Anterior cingulate cortex (tissue), 58 donors: ENCODE measurements at places on chromosomes 1 and 21.

DNA sequence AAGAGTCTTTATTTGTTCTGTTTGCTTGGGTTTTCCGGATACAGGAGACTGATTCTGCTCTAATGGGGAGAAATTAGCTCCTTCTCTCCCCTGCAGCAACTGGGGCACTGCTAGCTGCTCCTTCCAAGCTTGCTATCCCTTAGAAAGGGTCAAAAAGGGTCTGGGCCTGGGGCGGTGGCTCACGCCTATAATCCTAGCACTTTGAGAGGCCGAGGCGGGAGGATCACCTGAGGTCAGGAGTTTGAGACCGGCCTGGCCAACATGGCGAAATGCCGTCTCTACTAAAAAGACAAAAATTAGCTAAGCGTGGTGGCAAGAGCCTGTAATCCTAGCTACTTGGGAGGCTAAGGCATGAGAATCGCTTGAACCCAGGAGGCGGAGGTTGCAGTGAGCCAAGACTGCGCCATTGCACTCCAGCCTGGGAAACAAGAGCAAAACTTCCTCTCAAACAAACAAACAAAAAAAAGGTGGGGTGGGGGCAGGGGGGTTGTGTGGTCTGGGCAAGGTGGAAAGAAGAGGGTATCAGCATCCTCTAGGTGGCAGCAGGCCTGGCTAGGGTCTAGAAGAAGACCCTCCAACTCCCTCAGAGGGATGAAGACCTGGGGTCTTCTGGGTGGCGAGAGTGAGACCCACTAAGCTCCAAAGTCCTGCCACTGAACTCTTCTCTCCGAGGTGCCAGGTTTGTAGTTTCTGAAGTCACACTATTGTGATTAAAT lies 15.4 kb upstream of the TBX15 start:
- DNase-seq = no peak

GRCh38 chr1:201745023-201745422 lies 83.9 kb upstream of the IPO9 start:
- DNase-seq = no peak

GRCh38 chr1:53291574-53291973 lies 36.3 kb downstream of the LRP8 start:
- DNase-seq = no peak

DNA sequence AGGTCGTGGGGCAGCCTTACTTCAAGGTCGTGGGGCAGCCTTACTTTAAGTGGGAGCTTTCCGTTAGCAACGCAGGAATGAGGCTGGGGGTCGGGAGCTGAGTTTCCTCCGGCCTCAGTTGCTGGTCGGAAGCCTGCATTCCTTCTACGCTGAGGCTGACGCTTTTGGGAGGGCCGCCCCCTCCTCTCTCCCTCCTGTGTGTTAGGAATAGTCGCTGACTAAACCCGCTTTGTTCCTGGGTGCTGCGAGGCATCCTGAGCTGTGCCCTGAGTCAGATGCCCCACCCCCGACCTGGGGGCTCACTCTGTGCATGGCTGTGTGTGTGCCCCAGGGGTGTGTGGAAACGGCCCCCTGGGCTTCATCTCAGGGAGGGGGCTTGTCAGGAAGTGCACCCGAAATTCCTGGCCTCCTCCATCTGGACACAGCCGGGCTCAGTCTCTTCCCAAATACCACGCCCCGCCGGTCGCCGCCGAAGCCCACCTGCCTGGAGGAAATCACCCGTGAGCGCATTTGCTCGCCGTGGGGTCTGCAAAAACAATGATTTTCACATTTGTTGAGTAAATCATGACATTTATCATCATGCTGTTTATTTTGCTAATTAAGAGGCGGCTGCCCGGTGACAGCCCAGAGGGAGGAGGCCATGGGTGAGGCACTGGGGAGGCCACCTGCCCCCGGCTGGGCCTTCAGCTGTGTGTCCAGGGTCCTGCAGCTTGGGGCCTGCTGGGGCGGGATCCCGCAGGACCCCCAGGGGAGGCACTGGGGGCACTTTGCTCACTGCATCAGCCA lies 121.4 kb downstream of the PRDM16 start:
- no peak for DNase-seq

DNA sequence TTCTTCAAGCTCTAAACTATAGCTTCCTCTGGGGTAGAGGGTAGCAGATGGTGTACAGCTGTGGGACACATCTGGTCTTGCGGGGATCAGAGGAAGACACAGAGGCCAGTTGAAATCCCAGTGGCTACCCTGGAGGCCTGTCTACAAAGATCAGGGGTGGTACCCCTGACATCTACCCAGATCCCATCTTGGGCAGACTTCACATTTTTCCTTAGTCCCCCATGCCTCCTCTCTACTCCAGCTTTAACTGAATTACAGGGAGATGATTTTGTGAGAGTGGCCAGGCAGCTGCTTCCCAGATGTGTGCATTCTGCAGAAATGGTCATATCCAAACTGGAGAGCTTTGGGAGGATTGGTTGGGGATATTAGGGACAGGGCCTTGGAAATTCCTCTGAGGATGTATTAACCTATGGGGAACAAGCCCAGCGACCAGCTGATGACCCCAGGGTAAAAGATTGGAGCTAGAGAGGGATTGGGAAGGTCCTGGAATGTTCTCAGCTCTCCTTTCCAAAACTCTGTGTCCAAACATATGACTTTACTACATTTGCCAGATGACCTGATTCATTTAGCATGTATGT lies 9.6 kb upstream of the CD34 start:
- DNase-seq = no peak

- DNase-seq = no peak
Observed at GRCh38 chr1:48616710-48617109, 144.7 kb upstream of the SPATA6 start.

- DNase-seq = no peak
Observed at GRCh38 chr1:30981172-30981571, 72.6 kb upstream of the SDC3 start.

- DNase-seq = no peak
Observed at GRCh38 chr1:82492159-82492558, 691.4 kb downstream of the ADGRL2 start.

GRCh38 chr1:223492044-223492443 lies 98.8 kb downstream of the CCDC185 start:
- DNase-seq = no peak

GRCh38 chr1:9909234-9910046 lies 629 bp downstream of the CTNNBIP1 start:
- no peak for DNase-seq

- DNase-seq = no peak
Observed at GRCh38 chr1:230148126-230148652, 81.2 kb downstream of the GALNT2 start.

GRCh38 chr1:25049190-25049589 lies 119.1 kb upstream of the RUNX3 start:
- no peak for DNase-seq

- DNase-seq = no peak
Observed at GRCh38 chr21:45866551-45866950, 115.0 kb upstream of the COL6A1 start.

DNA sequence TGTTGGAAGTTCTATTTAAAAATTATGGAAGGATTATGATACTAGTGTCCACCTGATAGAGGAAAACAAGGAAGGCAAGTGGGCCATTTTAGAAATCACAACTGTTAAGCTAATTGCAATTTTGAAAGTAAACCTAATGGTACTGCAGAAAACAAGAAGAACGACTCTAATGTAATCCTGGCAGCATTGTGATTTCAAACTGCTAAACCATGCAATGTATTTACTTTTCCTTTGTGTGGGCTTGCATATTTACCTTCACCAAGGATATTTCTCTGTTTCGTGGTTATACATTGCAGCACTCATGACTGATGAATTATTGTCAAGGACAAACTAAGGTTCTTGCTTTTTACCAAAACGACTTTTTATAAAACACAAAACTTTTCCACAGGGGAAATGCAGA lies 88.1 kb downstream of the TM2D1 start:
- DNase-seq = no peak

- no peak for DNase-seq
Observed at GRCh38 chr1:234866007-234866866, 256.3 kb upstream of the IRF2BP2 start.

DNA sequence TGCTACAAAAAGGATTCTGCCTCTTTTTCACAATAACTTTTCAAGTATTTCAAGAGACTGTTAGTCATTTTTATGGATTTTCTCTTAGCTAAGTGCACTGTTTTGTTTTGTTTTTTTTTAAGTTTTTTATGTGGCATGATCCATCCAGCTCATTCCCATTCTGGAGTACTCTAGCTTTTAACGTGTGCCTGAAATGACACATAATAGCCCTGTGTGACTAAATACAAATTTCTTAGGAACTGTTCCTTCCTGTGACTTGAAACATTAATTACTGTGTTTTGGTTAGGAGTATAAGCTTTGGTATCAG lies 143.9 kb downstream of the HS2ST1 start:
- DNase-seq = no peak

DNA sequence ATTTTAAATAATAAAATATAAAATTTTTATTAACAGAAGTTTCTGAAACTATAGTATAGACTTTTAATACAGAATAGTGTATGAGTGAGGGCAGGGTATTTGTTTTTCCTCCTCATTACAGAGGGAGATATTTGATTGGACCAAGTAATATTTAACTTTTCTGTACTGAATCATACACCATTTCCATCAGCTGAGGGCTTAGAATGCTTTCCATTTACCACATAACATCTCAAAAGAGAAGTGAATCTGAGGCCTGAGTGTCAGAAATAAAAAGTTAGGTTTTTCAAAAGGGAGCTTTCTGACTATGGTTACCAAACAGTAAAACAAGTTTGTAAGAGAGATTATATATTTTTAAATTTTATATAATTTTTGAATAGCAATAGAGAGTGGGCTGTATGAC lies 29.5 kb downstream of the TLCD4 start:
- no peak for DNase-seq

- DNase-seq = no peak
Observed at GRCh38 chr1:204967451-204967850, 75.6 kb upstream of the CNTN2 start.

DNA sequence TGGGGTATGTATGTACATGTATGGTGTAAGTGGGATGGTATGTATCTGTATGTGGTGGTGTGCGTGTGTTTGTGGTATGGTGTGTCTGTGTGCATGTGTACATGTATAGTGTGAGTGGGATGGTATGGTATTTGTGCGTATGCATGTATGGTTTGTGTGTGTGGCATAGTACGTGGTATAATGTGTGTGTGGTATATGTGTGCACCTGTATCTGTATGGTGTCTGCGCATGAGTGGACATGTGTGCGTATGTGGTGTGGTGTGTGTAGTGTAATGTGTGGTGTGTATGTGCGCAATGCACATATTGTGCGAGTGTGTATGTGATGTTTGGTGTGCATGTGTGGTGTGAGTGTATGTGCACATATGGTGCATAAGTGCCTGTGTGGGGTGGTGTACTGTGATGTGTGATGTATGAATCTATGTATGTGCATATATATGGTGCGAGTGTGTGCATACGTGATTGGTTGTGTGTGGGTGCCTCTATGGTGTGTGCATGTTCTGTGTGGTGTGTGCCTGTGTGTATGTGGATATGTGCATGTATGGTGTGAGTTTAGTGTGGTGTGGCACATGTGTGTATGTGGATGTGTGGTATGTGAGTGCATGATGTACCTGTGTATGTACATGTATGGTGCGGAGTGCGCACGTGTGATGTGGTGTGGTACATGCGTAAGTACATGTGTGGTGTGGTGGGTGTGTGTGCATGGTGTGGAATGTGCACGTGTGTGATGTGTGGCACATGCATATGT lies 38.8 kb downstream of the WDR4 start:
- DNase-seq = no peak

- DNase-seq = no peak
Observed at GRCh38 chr1:240014051-240014450, 77.6 kb upstream of the FMN2 start.

DNA sequence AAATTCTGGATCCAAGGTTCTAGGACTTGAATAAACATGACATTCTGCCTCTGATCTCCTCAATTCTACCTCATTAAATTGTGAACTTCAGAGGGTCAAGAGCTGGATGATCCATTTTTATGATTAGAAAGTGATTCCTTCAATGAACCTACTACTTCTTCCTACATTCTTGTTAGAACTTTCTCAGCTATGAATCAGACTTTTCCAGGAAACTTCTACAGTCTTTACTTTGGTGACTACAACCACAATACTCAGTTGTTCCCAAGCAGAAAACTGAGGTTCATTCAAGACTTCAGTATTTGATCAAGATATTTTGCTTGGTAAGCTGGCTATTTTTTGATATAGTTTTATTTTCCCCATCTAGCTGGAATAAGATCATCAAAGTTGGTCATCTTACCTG lies 51.4 kb downstream of the CDC7 start:
- DNase-seq = no peak

DNA sequence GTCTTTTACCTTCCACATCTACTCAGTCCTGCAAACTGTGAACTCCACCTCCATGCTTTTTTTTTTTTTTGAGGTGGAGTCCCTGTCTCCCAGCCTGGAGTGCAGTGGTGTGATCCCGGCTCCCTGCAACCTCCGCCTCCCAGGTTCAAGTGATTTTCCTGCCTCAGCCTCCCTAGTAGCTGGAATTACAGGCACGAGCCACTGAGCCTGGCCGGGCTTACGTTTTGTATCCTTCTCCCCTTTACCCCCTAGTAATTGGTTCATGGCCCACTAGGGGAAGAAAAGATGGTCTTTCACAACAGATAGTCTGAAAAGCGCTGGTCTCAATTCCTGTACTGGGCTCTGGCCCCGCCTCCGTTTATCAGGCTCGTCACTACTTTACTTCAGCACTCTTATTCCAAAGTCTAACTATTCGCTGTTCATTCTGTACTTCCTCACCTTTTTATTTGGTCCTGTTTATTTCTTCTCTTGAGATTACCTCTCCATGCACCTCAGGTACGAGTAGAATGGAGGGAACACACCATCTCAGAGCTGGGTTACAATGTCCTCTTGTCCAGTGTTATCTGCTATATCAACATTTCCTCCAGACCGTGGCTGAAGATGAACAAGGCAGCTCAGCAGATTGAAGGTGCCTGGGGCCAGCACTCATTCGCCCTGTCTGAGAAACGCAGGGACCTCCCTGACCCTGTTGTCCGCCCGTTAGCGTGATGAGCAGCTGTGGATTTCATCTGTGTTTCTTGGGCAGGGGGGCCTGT lies 16.2 kb downstream of the CNST start:
- no peak for DNase-seq

GRCh38 chr1:155942578-155943141 lies 1.2 kb downstream of the RXFP4 start:
- DNase-seq = no peak
